ENCODE measurements at places on chromosomes 4 and X. TPM values are rescaled to one million over a fixed set of nuclear protein-coding genes. Genes with fewer than 3 reads are reported as not detected.

The AFF1 gene
- total RNA-seq = 7.7 TPM

The ADH5 gene
- total RNA-seq = 106 TPM

The PAGE2 gene
- total RNA-seq = not detected

The ENPEP gene
- 0.06 TPM for total RNA-seq

The ARL9 gene
- not detected for total RNA-seq

The S100G gene
- not detected for total RNA-seq

The RTL5 gene
- total RNA-seq = 2.2 TPM

The GABRE gene
- total RNA-seq = 14.5 TPM

The TCEAL5 gene
- not detected for total RNA-seq

The FOXP3 gene
- 0.07 TPM for total RNA-seq

The DGKK gene
- total RNA-seq = not detected

The SPINK2 gene
- not detected for total RNA-seq

The DRP2 gene
- 0.18 TPM for total RNA-seq

The COL4A6 gene
- total RNA-seq = 14.4 TPM

The BRCC3 gene
- total RNA-seq = 26.6 TPM

The MAMLD1 gene
- 6.4 TPM for total RNA-seq

The MAGEA2 gene
- total RNA-seq = 0.13 TPM
